ENCODE measurements at places on chromosomes 2 and 18.

GRCh38 chr2:205245652-205246051 lies 436.6 kb upstream of the NRP2 start:
- no peak for DNase-seq

GRCh38 chr2:146873056-146873455 lies 971.8 kb upstream of the ACVR2A start:
- DNase-seq, result no peak

- no peak for DNase-seq
These were observed 76.9 kb upstream of the GCFC2 start for GRCh38 chr2:75787532-75788132.

DNA sequence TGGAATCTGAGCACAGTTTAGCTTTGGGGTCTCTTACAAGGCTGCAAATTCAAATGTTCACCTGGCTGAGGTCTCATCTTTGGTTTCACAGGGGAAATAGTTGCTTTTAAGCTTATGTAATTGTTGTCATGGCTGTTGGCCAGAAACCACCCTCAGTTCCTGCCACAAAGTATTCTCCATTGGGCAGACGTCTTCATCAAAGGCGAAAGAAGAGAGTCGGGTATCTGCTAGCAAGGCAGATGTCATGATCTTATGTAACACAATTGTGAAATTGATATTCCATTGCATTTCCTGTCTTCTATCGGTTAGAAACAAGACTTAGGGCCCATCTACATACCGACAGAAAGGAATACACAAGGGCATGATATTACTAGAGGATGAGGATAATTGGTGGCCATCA lies 816.2 kb downstream of the MBD2 start:
- DNase-seq, result no peak

DNA sequence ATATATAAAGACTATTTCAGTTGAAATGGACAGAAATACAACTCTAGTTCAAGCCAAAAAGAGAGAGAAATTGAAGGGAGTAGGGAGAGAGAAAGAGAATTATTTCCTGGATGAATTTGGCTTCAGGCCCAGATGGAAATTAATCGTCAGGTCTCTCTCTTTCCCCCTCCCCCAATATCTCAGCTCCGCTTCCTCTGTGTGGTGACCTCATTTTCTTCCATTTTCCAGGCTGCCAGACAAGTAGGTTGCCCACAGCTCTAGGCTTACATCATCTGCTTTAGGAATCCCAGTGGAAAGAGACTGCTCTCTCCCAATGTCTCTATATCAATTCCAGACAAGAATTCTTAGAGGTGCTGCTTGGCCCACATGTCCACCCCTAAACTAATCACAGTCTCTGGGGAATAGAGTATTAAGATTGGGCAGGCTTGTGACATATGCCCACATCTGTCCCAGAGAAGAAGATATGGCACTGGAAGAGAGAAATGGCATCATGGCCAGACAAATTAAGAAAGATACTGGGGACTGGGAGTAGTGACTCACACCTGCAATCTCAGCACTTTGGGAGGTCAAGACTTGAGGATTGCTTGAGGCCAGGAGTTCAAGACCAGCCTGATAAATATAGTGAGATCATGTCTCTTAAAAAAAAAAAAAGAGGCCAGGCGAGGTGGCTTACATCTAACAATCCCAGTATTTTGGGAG lies 37.2 kb upstream of the CFAP36 start:
- no peak for DNase-seq

DNA sequence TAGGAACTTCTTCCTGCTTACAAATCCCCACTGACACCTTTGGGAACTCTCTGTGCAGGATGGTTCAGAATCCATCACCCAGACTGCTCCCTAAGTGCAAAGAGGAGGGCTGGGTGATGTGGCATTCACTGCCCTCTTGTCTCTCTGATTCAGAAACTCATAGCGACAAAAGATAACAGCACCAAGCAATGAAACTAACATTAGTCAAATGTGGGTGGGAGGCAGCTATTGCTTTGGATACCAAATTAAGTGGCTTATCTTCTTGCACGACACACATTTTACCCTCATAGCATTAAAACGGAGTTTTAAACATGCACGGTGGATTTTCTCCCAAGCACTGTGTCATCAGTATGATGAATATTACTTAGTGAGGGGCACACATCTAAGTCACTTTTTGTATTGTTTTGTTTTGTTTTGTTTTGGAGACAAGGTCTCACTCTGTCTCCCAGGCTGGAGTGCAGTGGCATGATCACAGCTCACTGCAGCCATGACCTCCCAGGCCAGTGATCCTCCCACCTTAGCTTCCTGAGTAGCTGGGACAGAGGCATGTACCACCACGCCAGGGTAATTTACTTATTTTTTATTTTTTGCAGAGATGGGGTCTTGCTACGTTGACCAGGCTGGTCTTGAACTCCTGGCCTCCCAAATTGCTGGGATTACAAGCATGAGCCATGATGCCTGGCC lies 40.9 kb upstream of the NEB start:
- no peak for DNase-seq

GRCh38 chr2:234395891-234396420 lies 100.9 kb downstream of the ARL4C start:
- DNase-seq, result no peak

DNA sequence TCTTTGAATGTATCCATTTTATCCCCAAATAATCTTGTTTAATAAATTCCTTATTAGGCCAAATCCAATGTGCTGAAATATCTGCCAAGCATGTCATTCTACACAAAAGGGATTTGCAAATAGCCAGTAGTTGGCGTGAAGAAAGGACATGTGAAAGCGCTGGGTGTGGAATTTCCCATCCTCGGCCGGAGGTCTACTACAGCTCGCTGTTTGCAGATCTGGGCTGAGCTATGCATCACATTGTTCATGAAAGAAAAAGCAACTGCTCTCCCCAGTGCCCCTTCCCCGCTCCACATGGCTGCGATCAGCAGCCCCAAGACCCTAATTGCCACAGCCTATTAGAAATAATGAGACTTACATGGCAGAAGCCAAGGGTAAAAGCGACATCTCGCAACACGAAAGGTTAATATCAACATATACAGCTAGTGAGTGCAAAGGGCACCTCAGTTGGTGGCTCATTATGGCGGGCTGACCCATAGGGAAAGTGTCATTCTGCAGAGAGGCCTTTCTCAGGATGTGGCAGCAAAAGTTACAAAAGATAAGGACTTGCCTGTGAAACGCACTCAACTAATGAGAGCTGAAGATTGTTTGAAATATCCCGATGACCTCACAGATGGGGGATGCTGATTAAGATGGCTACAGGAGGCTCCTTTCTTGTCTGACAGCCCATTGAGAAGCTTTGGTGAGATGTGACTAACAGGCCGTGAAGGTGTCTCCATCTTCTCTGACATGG lies 126.9 kb upstream of the CYP1B1 start:
- no peak for DNase-seq

- DNase-seq, result no peak
These were observed 24.3 kb downstream of the NCK2 start for GRCh38 chr2:105768961-105769452.

DNA sequence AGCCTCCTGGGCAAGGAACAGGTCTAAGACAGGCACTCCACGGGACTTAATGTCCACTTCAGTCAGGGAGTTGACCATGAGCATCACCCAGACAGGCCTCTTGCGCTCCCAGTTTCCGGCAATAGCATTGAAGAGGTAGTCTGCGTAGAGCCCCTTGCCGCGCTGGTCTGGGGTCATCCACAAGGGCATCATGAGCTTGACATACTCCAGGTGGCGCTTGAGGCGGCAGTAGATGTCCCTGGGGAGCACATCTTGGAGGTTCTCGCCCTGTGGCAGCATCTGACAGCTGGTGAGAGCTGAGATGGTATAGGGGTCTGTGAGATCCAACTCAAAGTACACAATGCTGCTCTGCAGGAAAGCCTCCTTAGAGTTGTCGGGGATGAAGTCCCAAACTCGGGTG lies 10.6 kb downstream of the TRABD2A start:
- DNase-seq, result no peak

GRCh38 chr2:232887171-232887850 lies 17.2 kb downstream of the SNORC start:
- DNase-seq, result no peak

GRCh38 chr2:113215056-113215455 lies 41.3 kb downstream of the PSD4 start:
- no peak for DNase-seq

DNA sequence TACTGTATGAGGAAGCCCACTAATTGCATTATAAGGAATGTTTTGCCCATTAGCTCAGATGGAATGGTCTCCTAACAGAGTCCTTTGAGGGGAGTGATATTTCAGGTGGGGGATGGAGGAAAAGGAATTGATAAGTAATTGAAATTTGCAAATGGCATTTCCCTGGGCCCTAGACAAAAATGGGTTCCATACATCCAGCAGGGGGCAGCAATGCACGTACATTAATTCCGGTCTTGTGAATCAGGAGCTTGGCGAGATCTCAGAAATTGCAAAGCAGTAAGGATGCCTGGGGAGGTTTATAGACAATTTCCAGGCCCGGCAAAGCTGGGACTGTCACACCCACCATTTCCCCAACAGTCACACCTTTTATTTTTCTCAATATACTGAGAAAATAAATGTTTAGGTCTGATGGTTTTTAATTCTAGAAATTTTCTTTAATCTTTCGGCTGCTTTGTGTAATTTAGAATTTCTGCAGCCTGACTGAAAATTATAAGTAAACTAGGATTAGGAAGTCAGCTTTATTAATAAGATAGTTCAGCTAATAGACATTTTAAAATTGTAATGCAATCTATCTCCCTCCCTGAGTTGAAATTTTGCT lies 122.8 kb downstream of the LYPD1 start:
- peak; percentile 7 for DNase-seq

DNA sequence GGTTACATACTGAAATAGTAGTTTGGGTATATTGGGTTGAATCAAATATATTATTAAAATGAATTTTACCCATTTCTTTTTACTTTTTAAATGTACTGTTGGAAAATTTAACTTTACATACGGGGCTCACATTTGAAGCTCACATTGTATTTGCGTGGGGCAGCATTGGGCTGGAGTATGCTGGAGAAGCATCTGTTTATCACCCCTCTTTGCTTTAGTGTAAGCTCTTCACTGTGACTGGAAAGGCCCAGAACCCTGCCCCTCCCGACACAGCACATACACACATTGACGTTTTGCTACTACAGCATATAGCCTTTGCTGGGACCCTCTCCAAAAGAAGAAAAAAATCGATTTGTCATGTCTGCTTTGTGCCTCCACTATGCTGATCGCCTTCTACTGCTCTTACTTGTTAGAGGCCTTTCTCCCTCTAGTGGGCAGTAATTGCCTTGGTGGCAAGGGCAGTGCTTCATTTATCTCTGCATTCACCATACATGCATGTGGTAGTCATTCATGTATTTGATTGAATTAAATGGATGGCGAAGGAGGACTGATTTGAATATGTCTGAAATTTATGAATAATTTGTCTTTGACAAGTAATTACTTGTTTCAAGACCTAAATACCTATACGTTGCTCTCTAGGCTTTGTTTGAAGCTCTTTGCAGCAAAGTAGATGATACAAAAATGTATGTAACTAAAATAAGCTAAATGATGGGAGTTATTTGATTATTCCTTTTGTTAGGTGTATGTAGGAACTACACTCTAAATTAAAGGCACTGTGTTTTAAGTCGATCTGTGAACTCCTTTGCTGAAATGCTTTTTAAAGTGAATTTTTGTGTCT lies 37.4 kb downstream of the VAPA start:
- no peak for DNase-seq

- DNase-seq, result no peak
These were observed 63.5 kb downstream of the PTPN2 start for GRCh38 chr18:12820506-12820905.

- DNase-seq, result no peak
These were observed 30.6 kb upstream of the RND3 start for GRCh38 chr2:150517951-150518680.

DNA sequence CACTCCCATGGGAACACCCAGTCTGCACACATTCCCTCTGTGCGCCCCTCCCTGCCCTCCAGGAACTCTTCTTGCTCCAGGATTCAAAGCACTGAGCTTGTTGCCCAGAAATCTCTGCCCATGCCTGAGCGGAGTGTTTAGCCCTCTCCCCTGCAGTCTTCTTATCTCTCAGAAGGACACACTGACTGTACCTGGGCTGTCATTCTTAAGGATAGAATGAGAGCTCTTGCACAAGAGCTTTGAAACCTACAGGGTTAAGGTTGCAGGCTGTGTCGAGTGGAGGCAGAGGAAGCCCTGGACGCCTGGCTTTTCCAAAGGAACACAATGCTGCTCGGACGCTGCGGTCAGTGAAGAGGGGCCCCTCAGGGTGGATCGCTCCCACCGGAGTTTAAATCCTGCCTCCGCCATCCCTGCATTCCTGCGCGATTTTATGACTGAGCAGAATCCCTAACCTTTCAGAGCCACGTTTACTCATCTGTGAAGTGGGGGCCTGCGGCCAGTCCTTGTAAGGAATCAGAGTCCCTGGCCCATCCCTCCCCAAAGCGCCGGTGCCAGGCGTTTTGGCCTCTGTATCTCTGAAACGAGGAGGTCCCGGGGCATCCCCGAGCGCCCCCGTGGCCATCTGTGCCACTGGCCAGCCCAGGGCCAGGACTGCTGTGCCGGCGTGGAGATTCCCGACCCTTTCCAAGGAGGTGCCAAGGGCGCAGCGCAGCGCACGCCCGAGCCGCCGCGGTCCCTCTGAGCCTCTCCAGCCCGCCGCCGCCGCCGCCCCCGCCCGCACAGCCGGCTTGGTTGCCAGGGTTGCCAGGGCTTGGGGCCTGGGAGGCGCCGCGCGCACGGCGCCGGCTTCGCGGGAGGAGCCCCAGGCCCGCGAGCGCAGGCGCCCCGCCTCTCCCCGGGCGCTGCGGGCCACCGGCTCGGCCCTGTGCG lies 58.9 kb downstream of the FAM168B start:
- peak; percentile 46 for DNase-seq

DNA sequence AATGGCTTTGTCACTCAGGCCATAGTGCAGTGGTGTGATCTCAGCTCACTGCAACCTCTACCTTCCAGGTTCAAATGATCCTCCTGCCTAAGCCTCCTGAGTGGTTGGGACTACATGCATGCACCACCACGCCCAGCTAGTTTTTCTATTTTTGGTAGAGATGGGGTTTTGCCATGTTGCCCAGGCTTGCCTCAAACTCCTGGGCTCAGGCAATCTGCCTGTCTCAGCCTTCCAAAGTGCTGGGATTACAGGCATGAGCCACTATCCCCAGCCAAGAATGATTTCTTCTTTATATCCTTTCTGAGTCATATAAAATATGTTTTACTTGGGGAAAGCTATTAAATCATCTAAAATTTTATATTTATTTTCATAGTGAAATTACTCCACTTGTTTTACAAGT lies 61.3 kb downstream of the CYBRD1 start:
- no peak for DNase-seq

GRCh38 chr2:29902356-29902755 lies 19.0 kb downstream of the ALK start:
- DNase-seq, result no peak

Data from stimulated activated CD4-positive, alpha-beta T cell treated with anti-CD3 and anti-CD28 coated beads, Interleukin-4, amount 100 ng/mL, for 1 hour (primary cell).